ENCODE measurements at places on chromosomes 5 and 9. TPM values are rescaled to one million over a fixed set of nuclear protein-coding genes. Genes with fewer than 3 reads are reported as not detected.

- no peak overlapping the region for H3K4me3 ChIP-seq
- no peaks in the 10 kb centered on the region for H3K36me3 ChIP-seq
- H3K4me1 ChIP-seq = peaks cover 28% of the 10 kb centered on the region
- no peak for DNase-seq
- no peaks in the 10 kb centered on the region for H3K27me3 ChIP-seq
- no peak overlapping the region for H3K27ac ChIP-seq
Observed at GRCh38 chr5:132451387-132451786, 39.2 kb downstream of the IRF1 start.

- no peak overlapping the region for H3K4me3 ChIP-seq
- no peaks in the 10 kb centered on the region for H3K27me3 ChIP-seq
- no peaks in the 10 kb centered on the region for H3K36me3 ChIP-seq
- H3K4me1 ChIP-seq = no peaks in the 10 kb centered on the region
Observed at GRCh38 chr9:20811872-20812271, 127.8 kb downstream of the FOCAD start.

DNA sequence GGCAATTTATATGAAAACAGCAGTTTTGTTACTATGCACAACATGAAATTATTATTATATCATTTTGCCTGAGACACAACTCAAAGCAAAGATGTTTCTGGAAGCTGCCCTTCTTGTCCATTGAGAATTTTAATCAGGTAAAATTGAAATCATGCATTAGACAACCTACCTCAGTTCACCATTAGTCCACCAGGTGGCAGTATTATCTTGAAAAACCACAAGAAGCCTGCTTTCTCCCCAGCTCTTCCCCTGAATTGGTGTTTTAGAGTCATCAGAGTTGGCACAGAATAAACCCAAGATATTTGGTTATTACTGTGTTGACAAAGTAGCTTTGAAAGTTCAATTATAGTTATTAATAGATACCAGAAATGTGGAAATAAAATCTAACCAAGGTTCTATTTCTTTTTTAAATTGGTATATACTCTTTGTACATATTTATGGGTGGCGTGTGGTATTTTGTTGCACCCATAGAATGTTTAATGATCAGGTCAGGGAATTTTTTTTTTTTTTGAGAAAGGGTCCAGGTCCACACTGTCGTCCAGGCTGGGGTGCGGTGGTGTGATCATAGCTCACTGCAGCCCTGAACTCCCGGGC, 25.7 kb downstream of the UTP15 start:
- H3K36me3 ChIP-seq = no peaks in the 10 kb centered on the region
- H3K27ac ChIP-seq = no peak overlapping the region
- H3K4me3 ChIP-seq = no peak overlapping the region
- no peaks in the 10 kb centered on the region for H3K4me1 ChIP-seq
- H3K27me3 ChIP-seq = no peaks in the 10 kb centered on the region

DNA sequence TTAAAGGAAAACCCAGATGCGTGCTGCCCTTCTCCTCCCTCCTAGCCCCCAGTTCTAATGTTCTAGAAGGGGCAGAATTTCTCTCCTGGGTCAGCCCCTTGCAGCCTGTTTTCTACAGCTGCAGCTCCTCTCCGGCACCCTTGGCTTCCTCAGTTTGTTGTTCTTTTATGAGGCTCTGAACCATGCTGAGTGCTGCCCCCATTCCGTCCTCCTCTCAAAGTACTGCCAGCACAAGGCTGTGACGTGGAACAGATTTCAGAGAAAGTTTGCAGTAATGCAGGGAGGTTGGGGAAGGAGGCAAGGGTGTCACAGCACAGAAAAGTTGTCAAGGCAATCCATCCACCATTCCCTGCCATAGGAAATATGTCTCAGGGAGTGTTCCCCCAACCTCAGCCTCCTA, 63.3 kb downstream of the RGS3 start:
- peaks cover 16% of the 10 kb centered on the region for H3K36me3 ChIP-seq
- no peak overlapping the region for H3K27ac ChIP-seq
- H3K4me3 ChIP-seq = no peak overlapping the region
- DNase-seq = no peak
- no peaks in the 10 kb centered on the region for H3K27me3 ChIP-seq

- H3K4me1 ChIP-seq = no peaks in the 10 kb centered on the region
- H3K36me3 ChIP-seq = no peaks in the 10 kb centered on the region
- DNase-seq = no peak
- H3K4me3 ChIP-seq = no peak overlapping the region
- no peak overlapping the region for H3K27ac ChIP-seq
Observed at GRCh38 chr9:72030767-72031166, 29.6 kb downstream of the C9orf57 start.

- no peaks in the 10 kb centered on the region for H3K4me1 ChIP-seq
- no peaks in the 10 kb centered on the region for H3K36me3 ChIP-seq
- DNase-seq = no peak
- H3K4me3 ChIP-seq = no peak overlapping the region
- no peak overlapping the region for H3K27ac ChIP-seq
Observed at GRCh38 chr5:72115296-72115695, 8.0 kb downstream of the MAP1B start.

DNA sequence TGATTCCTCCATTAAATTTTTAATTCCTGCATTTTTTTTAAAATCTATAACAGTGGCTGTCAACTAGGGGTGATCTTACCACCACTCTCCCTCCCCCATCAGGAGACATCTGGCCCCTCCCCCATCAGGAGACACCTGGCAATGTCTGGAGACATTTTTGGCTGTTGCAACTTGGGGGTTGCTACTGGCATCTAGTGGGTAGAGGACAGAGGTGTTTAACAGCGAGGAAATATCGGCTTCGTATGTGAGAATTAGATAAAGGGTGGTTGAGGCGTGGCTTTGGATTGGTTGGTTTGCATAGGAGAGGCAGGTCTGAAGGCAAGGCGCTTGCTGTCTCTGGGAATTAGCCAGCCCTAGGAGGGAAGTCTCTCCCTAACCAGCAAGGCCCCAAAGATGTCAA, 10.5 kb downstream of the CDHR2 start:
- no peaks in the 10 kb centered on the region for H3K27me3 ChIP-seq
- H3K4me1 ChIP-seq = no peaks in the 10 kb centered on the region
- no peak for DNase-seq
- no peak overlapping the region for H3K27ac ChIP-seq

- no peaks in the 10 kb centered on the region for H3K27me3 ChIP-seq
- H3K4me1 ChIP-seq = no peaks in the 10 kb centered on the region
- no peak overlapping the region for H3K27ac ChIP-seq
- DNase-seq = no peak
- no peak overlapping the region for H3K4me3 ChIP-seq
- H3K36me3 ChIP-seq = no peaks in the 10 kb centered on the region
Observed at GRCh38 chr9:107927276-107927675, 437.7 kb upstream of the KLF4 start.

GRCh38 chr9:128706045-128706444, 3.7 kb downstream of the PKN3 start:
- no peak for DNase-seq
- no peaks in the 10 kb centered on the region for H3K4me1 ChIP-seq
- H3K27me3 ChIP-seq = no peaks in the 10 kb centered on the region
- H3K36me3 ChIP-seq = no peaks in the 10 kb centered on the region

- no peaks in the 10 kb centered on the region for H3K4me1 ChIP-seq
- no peak for DNase-seq
- no peak overlapping the region for H3K27ac ChIP-seq
- peaks cover 4% of the 10 kb centered on the region for H3K27me3 ChIP-seq
- no peaks in the 10 kb centered on the region for H3K36me3 ChIP-seq
- no peak overlapping the region for H3K4me3 ChIP-seq
Observed at GRCh38 chr5:179385914-179386313, 40.7 kb upstream of the ADAMTS2 start.

DNA sequence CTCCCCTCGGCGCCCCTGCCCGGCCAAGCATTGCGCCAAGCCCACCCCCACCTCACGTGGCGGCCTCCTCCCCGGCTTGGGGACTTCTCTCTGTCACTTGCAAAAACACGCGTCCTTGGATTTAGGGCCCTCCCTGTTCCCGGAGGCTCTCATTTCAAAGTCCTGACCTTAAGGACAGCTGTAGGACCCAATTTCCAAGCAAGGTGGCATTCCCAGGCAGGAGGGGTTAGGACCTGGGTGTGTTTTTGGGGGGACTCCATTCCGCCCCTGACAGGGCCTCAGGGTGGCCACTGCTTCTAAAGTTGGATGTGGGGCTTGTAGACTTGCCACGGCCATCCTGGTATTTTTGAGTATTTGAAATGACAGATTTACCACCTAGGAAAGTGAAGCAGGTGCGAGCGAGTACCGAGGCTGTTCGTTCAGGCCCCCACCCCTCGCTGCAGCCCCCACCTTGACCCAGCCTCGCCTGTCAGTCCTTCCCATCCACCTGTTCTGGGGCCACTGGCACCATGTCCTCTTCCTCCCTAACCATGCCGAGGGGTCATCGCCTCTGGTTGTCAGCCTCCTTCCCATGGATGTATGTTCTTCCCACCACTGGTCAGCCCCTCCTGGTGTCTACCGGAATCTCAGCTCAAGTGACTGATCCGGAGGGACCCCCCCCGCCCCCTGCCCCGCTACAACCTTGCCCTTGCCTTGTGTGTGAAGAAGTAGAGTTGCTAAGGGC, 52.4 kb downstream of the MRPL36 start:
- peaks cover 3% of the 10 kb centered on the region for H3K27me3 ChIP-seq
- H3K27ac ChIP-seq = no peak overlapping the region
- H3K36me3 ChIP-seq = no peaks in the 10 kb centered on the region
- no peak for DNase-seq

DNA sequence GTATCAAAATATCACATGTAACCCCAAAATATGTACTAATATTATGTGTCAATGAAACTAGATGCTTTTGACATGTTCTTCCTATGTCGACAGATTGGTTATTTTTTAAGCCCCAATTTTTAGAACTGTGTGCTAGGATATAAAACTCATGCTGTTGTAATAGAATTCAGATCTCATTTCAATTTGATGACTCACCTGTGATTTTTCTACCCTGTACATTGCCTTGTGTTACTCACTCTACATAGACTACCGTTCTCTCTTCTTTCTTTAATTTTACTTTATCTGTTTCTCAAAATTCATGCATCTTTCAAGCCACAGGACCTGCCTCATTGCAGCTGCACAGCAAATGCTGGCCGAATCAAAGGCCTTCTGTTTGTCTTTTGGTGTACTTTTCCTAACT, 284.5 kb downstream of the MAT2B start:
- no peak overlapping the region for H3K4me3 ChIP-seq
- no peaks in the 10 kb centered on the region for H3K36me3 ChIP-seq

GRCh38 chr5:73901043-73901442, 275.0 kb downstream of the ARHGEF28 start:
- DNase-seq = no peak
- H3K36me3 ChIP-seq = no peaks in the 10 kb centered on the region
- no peak overlapping the region for H3K4me3 ChIP-seq
- H3K4me1 ChIP-seq = peaks cover 12% of the 10 kb centered on the region

GRCh38 chr5:36839489-36840476, 36.8 kb upstream of the NIPBL start:
- DNase-seq = no peak
- H3K4me3 ChIP-seq = no peak overlapping the region
- no peaks in the 10 kb centered on the region for H3K4me1 ChIP-seq
- H3K27me3 ChIP-seq = no peaks in the 10 kb centered on the region
- no peak overlapping the region for H3K27ac ChIP-seq
- no peaks in the 10 kb centered on the region for H3K36me3 ChIP-seq

DNA sequence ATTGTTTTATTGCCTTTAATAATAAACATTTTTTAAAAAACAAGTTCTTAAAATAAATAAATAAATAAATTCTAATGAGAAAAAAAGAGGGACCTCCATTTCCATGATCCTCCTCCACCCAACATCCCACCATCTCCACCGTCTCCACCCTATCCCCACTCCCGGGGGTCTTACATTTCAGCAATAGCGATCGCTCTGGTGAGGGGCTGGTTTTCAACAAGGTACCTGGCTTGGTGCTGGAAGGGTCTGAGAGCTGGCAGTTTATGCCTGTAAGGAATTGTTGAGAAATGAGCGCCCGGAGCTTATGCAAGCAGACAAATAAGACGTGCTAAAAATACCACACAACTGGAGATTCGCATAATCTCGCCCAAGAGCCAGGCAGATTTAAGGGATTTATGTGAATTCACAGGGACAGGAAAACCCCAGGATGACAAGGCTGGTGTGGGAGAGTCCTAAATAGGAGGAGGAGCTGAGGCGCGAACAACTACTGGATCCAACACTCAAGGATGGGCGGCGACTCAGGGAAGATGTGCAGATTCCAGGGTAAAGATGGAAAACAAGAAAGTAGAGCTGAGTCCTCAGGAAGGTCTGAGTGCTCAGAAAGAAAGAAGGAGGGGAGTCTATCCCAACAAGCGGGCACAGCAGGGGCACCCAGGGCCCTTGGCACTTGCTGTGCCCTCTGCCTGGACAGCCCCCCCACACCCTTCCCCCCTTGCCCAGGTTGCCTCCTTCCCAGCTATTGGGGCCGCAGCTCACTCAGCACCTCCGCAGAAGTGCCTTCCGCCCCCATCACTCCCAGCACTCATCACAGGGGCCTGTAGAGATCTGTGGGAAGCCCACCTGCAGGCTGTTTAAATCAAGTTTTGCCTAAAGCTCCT, 27.0 kb downstream of the TRIM14 start:
- H3K27me3 ChIP-seq = no peaks in the 10 kb centered on the region
- H3K4me1 ChIP-seq = no peaks in the 10 kb centered on the region
- DNase-seq = no peak
- peaks cover 26% of the 10 kb centered on the region for H3K36me3 ChIP-seq
- H3K27ac ChIP-seq = no peak overlapping the region

DNA sequence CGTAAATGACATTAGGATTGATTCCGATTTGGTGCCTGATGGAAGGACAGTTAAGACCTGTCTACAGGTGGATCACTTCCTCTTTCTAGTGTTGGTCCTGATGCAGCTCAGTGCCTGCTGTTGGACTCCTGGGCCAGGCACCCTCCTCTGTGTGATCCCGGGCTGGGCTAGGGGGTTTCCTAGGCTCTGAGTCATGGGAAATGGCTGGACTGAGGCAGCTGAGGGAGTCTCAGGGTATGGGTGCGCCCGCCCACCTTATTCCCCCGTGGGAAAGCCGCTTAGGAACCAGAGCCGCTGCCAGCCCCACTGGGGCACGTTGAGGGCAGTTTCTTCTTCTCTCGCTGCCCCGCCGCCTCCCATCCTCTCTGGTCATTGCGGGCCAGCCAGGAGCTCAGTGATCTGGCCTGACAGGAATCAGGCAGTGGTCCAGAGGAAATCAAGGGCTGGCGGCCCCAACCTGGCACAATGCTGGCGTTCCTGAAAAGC, 12.9 kb downstream of the TCF7 start:
- no peak overlapping the region for H3K27ac ChIP-seq
- no peaks in the 10 kb centered on the region for H3K36me3 ChIP-seq
- H3K27me3 ChIP-seq = no peaks in the 10 kb centered on the region
- peaks cover 10% of the 10 kb centered on the region for H3K4me1 ChIP-seq
- H3K4me3 ChIP-seq = no peak overlapping the region

EPB41L4B gene
- 9.9 TPM for total RNA-seq

ITGA1 gene
- total RNA-seq = 187 TPM

IGFBPL1 gene
- 0.08 TPM for total RNA-seq

SPARC gene
- total RNA-seq = 116 TPM

GPR107 gene
- total RNA-seq = 11.1 TPM

WDR38 gene
- not detected for total RNA-seq

ZBTB6 gene
- total RNA-seq = 5.1 TPM

FSD1L gene
- total RNA-seq = 2.8 TPM

SLC6A3 gene
- total RNA-seq = not detected

ACSL6 gene
- total RNA-seq = 7.4 TPM

COL15A1 gene
- 0.33 TPM for total RNA-seq

TMEM171 gene
- not detected for total RNA-seq

PFN3 gene
- total RNA-seq = not detected

TCERG1 gene
- total RNA-seq = 20.9 TPM

MRPS2 gene
- 13.1 TPM for total RNA-seq

IFNA21 gene
- not detected for total RNA-seq

CDC25C gene
- total RNA-seq = 6.9 TPM

PCDHGB5 gene
- total RNA-seq = 3.8 TPM

INSL6 gene
- not detected for total RNA-seq
